Caco-2 (cell line): ENCODE measurements at places on chromosomes 7 and 10. TPM values are rescaled to one million over a fixed set of nuclear protein-coding genes. Genes with fewer than 3 reads are reported as not detected.

DNA sequence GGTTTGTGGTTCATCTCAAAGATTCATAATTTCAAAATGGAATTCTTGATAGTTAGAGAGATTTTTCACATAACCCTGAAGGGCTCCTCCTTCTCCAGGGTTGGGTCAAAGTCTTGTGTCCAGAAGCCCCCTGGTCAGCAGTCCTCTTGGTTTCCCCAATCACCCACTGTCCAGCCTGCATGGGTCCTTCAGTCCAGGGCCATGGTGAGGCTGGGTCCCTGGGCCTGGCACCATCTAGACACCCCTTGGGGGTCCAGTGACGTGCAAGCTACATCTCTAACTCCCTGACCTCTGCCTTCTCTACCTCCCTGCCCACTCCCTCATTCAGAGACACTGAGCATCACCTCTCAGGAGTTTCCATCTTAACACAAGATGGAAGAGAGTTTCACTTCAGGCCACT is 26.1 kb downstream of the ANXA8 start:
- no peak for DNase-seq

- no peak for DNase-seq
These were observed 46.2 kb upstream of the GDF10 start for GRCh38 chr10:47253651-47254375.

DNA sequence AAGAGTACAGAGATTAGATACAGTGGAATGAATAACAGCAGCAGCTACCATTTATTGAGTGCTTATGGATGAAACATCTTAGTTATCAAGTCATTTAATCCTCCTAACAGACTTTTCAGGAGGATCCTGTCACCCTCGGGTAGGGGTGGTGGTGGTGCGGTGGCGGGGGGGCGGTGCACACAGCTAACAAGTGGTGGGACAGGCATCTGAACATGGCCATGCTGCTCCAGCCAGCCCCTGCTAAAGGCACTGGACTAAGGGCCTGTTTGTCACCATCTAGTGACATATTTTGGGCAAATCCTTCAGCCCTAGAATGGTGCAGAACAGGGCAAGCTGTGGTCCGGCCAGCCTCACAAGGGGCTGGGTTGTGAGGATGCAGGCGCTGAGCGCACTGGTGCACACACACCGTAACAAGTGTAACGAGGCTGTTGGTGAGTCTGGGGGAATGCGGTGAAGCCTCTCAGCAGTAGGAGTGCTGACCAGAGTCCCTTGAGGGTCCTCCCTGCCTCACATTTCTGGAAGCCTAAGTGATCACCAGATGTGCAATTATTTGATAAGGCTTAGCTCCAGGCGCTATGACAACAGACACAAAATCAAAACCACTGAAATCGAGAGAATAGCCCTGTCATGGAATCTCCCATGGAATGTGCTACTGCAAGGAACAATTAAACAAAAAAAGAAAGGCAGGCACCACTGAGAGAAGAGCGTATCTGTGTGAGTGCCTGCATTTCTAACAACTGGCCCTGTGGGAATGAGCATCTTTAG is 102.2 kb downstream of the RNF216 start:
- DNase-seq, result no peak

DNA sequence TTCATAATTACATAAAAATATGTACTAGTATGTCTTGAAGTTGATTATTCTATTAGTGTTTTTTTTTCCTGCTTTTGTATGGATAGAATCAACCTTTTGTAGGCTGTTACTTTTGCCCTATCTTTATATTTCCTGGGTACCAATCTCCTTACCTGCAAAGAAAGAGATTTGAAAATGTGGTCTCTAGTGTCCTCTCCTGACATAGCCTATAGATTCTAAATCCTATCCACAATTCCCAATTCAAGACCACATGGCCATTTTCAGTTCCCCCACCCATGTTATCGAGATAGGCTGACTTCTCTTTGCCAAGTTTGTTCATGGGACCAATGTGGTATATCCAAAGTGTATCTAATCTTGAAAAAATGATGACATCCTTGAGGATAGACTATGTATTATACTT is 269.4 kb upstream of the SEMA3D start:
- no peak for DNase-seq

GRCh38 chr10:86163522-86164173 is 202.9 kb downstream of the GRID1 start:
- DNase-seq, result no peak

- no peak for DNase-seq
These were observed 47.3 kb downstream of the LRRN3 start for GRCh38 chr7:111138193-111138569.

DNA sequence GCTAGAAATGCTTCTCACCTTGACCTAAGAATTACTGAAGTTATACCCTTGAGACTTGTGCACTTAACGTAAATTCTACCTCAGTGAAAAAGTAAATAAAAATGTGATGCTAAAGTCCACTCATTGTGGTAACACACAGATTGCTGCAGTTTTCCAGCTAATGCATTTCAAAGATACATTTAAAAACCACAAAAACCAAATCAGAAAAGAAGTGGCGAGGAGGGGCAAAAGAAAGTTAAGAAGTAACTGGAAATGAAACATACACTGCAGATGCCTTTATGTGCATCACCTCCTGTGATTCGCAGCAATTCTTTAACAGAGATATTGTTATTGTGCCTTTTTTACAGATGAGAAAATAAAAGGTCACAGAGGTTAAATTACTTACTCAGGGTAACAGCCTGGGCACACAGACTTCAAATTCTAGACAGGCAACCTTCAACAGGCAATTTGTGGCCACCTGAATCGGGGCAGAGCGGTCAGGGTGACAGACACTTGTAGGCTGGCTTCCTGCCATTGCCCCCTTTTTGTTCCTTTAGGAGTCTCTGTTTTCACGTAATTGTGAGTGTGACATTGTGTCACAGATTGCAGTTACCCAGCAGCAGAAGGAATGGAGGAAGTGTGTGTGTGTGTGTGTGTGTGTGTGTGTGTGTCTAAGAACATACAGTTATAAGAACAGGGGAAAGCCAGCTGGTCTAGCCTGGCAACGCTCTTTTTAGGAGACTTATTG is 1.9 kb downstream of the WIPF3 start:
- no peak for DNase-seq

DNA sequence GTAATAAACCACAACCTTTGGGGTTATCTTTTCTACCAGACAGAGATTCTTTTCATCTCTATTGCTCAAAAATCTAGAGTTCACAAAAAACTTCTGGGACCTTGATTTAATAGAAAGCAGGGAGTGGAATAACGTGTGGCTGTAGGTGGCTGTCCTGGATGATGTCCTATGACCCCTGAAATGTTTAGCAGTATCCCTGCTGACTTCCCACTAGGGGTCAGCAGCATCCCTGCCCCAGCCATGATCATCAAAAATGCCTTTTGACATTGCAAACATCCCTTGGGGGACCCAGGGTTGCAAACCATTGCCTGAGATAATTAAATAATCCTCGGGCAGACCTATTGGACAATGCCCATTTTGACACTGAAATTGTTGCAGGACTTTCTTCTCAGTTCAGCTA is 177.1 kb downstream of the USP6NL start:
- DNase-seq, result peak; percentile 49

DNA sequence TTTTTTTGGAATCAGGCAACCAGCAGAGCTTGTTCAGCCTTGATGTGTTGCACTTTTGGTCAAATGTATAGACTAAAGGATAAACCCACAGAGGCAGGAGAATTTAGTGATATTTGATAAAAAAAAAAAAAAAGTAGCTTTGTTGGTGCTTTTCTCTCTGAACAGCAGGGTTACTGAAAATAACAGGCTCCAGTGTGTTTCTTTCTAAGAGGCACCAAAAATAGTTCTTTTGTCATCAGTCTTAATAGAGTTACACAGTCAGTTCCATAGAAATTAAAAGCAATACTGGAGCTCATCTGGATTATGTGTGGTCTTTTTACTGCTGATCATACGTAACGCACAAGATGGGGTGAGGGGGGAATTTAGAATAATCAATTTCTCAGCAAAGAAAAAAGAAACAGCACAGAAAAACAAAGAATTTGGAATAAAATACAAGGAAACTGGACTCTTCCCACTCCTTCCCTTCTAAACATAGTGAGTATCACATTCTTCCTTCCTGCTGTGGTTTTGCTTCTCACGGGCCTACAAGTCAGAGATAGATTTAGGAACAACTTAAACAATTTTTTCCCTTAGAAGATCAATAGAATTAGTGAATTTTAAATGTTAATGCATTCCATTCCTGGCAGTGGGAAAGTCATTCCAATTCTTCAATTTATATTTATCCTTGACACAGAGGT is 178.8 kb upstream of the AKR1E2 start:
- no peak for DNase-seq

- DNase-seq, result no peak
These were observed 875.0 kb downstream of the REEP3 start for GRCh38 chr10:64396105-64396708.

- DNase-seq, result no peak
These were observed 159.1 kb upstream of the EEPD1 start for GRCh38 chr7:35993676-35994606.

GRCh38 chr10:71980181-71981014 is 16.2 kb downstream of the CHST3 start:
- no peak for DNase-seq

- DNase-seq, result no peak
These were observed 124.8 kb downstream of the MPP7 start for GRCh38 chr10:28177944-28178637.

TEX47 gene
- total RNA-seq, result not detected in 2 replicates

HOXA11 gene
- total RNA-seq, result 0.53 and 0.73 TPM in 2 replicates

PIK3CG gene
- not detected in 2 replicates for total RNA-seq

MPP7 gene
- total RNA-seq, result 72.0 and 79.4 TPM in 2 replicates
